Activated CD8-positive, alpha-beta T cell treated with anti-CD3 and anti-CD28 coated beads for 36 hours (primary cell): ENCODE measurements at places on chromosomes 4 and X. TPM values are rescaled to one million over a fixed set of nuclear protein-coding genes. Genes with fewer than 3 reads are reported as not detected.
A peak's percentile ranks its signal among the peaks of the same experiment; 100 is the strongest.

GRPR gene
- not detected for total RNA-seq

DNA sequence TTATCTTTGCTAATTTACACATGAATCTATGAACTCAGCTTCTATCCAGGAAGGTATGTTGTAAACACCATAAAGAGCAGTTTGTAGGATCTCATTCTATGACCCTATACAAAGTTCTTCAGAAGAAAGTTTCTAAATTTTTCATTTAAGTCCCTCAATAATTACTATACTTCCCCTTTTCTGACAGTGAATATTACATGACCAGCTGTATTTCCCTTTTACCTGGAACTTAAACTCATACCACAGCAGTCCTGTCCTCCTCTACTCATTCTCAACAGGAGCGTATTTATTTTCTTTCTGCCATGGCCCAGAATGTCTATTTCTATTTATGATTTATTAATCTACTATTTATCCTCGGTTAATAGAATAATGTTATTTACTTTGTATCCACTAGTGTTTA lies 15.8 kb downstream of the RASGEF1B start:
- no peak overlapping the region for H3K27ac ChIP-seq
- no peak overlapping the region for H3K4me3 ChIP-seq
- no peaks in the 10 kb centered on the region for H3K27me3 ChIP-seq
- peaks cover 40% of the 10 kb centered on the region for H3K36me3 ChIP-seq

DNA sequence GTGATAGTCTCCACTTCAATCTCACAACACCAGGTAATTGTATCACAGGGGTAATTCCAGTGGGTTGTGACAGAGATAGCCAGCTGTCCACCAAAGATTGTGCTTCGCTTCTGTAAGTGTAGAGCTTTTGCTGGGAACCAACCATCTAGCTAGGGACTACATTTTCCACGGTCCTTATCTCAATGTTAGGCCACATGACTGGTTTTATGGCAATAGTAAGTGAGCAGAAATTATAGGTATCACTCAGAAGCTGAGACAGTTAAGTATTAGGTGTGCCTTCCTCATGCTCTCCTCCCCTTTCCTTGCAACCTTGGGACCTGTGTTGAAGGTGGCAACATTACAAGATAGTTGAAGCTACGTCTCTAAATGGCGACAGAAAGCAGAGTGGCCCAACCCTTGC lies 108.8 kb upstream of the NALF2 start:
- DNase-seq, result no peak
- no peaks in the 10 kb centered on the region for H3K4me1 ChIP-seq
- no peak overlapping the region for H3K4me3 ChIP-seq
- no peaks in the 10 kb centered on the region for H3K36me3 ChIP-seq
- no peaks in the 10 kb centered on the region for H3K27me3 ChIP-seq
- H3K27ac ChIP-seq, result no peak overlapping the region

DNA sequence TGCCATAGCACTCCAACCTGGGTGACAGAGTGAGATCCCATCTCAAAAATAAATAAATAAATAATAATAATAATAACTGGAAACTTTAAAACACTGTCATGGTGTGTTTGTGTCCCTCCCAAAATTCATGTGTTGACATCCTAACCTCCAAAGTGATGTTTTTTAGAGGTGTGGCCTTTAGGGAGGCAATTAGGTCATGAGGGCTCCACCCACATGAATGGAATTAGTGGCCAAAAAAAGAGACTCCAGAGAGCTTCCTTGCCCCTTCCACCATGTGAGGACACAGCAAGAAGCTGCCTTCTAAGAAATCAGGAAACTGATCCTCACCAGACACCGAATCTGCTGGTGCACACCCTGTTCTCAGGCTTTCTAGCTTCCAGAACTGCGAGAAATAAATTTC lies 23.8 kb upstream of the RAPGEF2 start:
- DNase-seq, result peak; percentile 8
- H3K27ac ChIP-seq, result no peak overlapping the region
- H3K27me3 ChIP-seq, result no peaks in the 10 kb centered on the region
- peaks cover 33% of the 10 kb centered on the region for H3K4me1 ChIP-seq
- no peak overlapping the region for H3K4me3 ChIP-seq
- peaks cover 2% of the 10 kb centered on the region for H3K36me3 ChIP-seq

AFM gene
- not detected for total RNA-seq

DNA sequence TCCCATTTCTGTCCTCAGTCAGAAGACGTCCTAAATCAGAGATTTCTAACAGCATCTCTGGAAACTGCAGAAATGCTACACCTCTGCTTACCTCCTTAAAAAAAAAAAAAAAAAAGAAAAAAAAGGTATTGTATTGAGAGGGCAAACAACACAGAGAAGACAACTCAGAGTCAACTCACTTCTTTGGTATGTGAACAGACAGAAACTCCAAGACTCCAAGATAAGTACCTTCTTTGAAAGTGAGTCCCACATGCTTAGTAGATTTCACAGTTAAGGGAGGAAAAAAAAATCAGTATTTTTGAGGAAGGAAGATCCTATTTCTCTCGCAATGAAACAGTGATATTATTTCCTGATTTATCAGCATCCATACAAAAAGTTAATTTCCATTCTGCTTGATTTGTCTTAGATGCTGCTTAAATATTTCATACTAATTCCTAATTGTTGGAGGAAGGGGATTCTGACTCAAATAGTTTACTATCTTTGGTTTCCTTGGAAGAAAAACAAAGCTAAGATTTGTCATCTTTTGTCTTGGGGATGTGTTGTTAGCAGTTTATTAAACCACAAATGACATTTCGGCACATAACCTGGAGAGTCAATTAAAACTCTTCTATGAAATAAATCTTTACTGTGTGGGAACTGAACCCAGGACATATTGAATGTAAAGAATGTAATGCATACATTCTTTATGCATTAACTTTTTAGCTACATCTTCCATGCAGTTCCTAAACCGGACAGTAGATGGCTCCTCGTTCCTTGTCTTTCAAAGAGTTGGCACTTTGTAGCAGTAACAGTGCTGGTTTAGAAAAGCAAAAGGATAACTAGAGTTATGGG lies 4.7 kb downstream of the RASGEF1B start:
- peaks cover 47% of the 10 kb centered on the region for H3K4me1 ChIP-seq
- H3K36me3 ChIP-seq, result no peaks in the 10 kb centered on the region
- no peak overlapping the region for H3K4me3 ChIP-seq
- no peak overlapping the region for H3K27ac ChIP-seq
- peak; percentile 91 for DNase-seq
- no peaks in the 10 kb centered on the region for H3K27me3 ChIP-seq

GRCh38 chrX:39519030-39519488 lies 578.7 kb downstream of the BCOR start:
- no peaks in the 10 kb centered on the region for H3K36me3 ChIP-seq
- DNase-seq, result no peak
- no peaks in the 10 kb centered on the region for H3K27me3 ChIP-seq
- H3K27ac ChIP-seq, result no peak overlapping the region
- peaks cover 2% of the 10 kb centered on the region for H3K4me1 ChIP-seq

DNA sequence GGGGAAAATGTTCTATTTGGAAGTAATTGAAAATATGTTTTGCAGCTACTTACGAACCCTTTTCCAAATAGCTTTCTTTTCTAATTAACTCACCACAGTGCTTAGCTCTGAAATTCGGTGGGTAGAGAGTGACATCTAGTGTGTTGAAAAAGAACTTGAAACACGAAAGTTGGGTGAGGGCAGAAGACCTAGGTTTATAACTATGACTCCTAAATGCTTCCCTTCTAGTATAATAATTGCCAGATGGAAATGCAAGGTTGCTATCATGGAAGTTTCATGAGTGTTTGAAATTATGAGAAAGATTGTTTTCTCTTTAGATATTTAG lies 77.3 kb upstream of the NOCT start:
- no peak overlapping the region for H3K27ac ChIP-seq
- no peaks in the 10 kb centered on the region for H3K36me3 ChIP-seq
- H3K27me3 ChIP-seq, result no peaks in the 10 kb centered on the region
- no peaks in the 10 kb centered on the region for H3K4me1 ChIP-seq
- H3K4me3 ChIP-seq, result no peak overlapping the region
- DNase-seq, result no peak

- no peaks in the 10 kb centered on the region for H3K4me1 ChIP-seq
- no peaks in the 10 kb centered on the region for H3K27me3 ChIP-seq
- no peaks in the 10 kb centered on the region for H3K36me3 ChIP-seq
- no peak overlapping the region for H3K4me3 ChIP-seq
- DNase-seq, result no peak
Observed at GRCh38 chr4:137533855-137534254, 1.6 kb upstream of the PCDH18 start.

DKK2 gene
- total RNA-seq, result not detected

GSTCD gene
- total RNA-seq, result 16.2 TPM

CLRN2 gene
- total RNA-seq, result not detected

GRCh38 chr4:101644516-101644915 lies 146.0 kb upstream of the BANK1 start:
- H3K27me3 ChIP-seq, result peaks cover 10% of the 10 kb centered on the region
- H3K4me3 ChIP-seq, result no peak overlapping the region
- no peak overlapping the region for H3K27ac ChIP-seq
- H3K36me3 ChIP-seq, result no peaks in the 10 kb centered on the region
- no peaks in the 10 kb centered on the region for H3K4me1 ChIP-seq

KIT gene
- 0.27 TPM for total RNA-seq

PCGF3 gene
- 25.6 TPM for total RNA-seq

DNA sequence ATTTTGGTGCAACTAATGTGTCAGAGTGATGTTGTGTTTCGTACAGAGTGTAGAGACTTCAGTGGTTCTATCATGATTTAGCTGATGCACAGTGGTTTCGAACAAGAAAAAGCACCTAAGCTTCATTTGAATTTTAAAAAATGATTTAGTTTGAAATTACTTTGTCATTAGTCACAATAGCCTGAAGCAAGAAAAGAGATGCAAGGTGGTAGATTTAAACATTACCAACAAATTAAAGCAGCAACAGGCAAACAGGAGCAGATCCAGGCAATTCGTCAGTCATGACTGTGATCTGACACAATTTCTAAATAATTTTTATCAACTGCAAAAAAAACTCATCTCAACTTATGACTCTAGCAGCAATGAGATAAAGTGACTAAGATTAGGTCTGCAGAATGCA lies 24.6 kb upstream of the COX7B2 start:
- H3K27me3 ChIP-seq, result peaks cover 2% of the 10 kb centered on the region
- H3K4me1 ChIP-seq, result no peaks in the 10 kb centered on the region
- no peak overlapping the region for H3K4me3 ChIP-seq
- DNase-seq, result no peak
- H3K27ac ChIP-seq, result no peak overlapping the region
- no peaks in the 10 kb centered on the region for H3K36me3 ChIP-seq

GAGE12E gene
- total RNA-seq, result not detected

GPR119 gene
- total RNA-seq, result not detected

GRCh38 chrX:22433292-22434070 lies 160.8 kb downstream of the CBLL2 start:
- no peaks in the 10 kb centered on the region for H3K27me3 ChIP-seq
- H3K36me3 ChIP-seq, result no peaks in the 10 kb centered on the region
- H3K4me1 ChIP-seq, result no peaks in the 10 kb centered on the region
- DNase-seq, result no peak
- H3K27ac ChIP-seq, result no peak overlapping the region

DNA sequence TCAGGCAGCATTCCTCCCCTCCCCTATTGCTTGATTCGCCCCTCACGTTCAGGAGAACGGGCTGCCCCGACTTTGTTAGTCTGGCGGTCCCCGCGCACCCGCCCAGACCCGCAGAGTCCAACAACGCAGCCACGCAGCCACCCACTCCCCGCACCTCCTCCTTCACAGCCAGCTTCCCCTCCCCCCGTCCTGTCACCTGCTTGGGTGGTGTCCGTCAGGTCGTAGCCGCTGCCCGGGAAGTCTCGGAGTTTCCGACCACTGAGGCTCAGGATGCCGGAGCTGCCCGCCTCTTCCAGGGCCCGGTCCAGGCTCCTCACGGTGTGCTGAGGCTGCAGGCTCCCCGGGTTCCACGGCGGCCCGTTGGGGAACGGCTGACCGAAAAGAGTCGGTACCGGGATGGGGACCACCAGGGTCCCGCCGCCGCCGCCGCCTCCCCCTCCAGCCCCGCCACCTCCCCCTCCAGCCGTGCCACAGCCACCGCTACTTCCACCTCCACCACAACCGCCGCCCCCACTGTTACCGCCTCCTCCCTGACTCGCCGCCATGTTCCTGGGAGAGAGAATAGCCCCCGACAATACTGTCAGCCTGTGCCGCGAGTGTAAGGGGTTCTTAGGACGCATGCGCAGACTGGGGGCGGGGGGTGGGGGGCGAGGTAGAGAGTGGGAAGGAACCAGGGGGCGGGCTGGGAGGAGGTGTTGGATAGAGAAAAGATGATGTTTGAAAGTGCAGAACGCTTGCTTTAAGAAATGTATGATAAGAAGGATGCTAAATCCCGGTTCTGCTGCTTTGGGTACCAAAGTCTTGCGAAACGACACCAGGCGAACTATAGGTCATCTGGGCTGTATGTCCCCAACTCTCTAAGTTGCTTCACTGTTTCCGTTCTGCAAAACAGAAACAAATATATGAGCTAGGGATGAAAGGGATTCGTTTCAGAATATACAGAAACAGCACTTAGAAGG lies at the start of gene LRCH2:
Gene LRCH2 (minus strand): TSS at position 600 of the 959 bp plus-strand sequence. CDS start 55 bp downstream, at position 545.
- H3K27me3 ChIP-seq, result peaks cover 16% of the 10 kb centered on the region
- no peak within 1 kb of the TSS for H3K4me3 ChIP-seq
- no peaks in the 10 kb centered on the region for H3K4me1 ChIP-seq
